Activated CD4-positive, alpha-beta memory T cell treated with anti-CD3 and anti-CD28 coated beads for 36 hours (primary cell): ENCODE measurements at places on chromosomes 16 and 17.

DNA sequence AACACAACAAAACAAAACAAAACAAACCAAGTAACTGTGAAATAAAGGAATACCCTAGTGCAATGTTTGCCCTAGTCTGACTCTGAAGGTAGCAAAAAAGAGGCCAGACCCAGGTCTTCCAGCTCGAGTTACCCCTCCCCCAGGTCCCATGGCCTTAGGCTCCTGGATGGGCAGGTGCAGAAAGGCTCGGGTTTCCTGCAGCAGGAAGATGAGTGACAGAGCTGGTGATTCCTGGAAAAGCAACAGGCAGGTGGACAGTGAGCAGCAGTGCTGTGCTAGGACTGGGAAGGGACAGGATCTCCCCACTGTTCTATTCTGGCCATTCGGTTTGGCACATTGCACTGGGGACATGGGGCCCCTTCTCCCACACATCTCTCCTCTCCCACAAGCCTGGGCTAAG, 42.9 kb upstream of the MRTFB start:
- no peak overlapping the region for H3K27ac ChIP-seq
- DNase-seq, result no peak
- no peaks in the 10 kb centered on the region for H3K4me1 ChIP-seq

DNA sequence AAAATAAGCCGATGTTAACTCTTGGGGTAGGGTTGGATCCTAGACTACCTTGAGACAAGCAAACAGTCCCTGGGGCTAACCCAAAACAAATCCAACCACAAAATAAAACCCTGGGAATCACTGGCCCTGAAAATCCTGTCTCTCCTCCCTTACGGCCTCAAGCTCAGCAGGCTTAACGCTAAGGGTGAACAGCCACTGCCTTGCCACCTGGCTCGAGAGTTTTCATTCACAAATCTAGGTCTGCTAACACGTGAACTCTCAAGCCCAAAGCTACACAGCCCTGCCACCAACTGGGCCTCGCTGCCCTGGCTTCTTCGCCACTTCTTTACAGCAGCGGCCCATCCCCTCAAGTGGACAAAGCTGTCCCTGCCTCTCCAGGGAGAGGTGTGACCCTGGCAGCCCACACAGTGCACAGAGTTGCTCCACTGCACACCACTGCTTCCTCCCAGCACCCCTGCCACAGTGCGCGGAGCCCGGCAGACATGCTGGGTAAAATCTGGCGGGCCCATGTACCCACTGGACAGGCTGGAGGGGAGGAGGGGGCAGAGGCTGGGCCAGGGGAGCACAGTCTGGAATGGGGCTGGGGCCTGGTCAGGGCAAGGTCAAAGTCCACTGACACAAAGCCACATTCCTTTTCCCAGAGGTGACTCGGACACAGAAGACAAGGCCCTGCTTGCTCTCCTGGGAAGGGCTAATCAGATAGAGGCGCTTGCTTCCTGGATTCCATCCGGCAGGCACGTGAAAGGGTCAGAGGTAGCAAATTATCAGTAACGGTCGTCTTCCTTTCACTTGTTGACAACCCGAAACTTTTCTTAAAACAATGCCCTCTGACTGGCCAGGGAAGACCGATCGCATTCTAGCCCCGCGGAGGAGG, 996 bp downstream of the PCYT2 start:
- H3K4me3 ChIP-seq, result peak overlapping the region; percentile 85
- H3K27ac ChIP-seq, result no peak overlapping the region
- peaks cover 4% of the 10 kb centered on the region for H3K4me1 ChIP-seq

DNA sequence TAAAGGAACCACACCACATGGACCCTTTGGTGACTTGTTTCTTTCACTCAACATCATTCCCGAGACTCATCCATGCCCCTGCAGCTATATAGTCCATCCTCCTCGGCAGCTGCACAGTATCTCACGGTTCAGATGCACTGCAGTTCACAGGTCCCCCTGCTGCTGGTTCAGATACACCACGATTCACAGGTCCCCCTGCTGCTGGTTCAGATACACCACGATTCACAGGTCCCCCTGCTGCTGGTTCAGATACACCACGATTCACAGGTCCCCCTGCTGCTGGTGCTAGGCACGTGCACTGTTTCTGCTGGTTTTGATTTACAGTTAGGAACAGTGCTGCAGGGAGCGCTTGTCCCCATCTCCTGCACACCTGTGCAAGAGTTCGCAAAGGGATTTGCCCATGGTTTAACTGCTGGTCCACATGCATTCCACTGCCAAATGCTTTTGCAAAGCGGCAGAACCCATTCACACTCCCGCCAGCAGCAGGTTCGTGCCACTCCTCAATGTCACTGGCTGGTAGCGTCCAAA, 3.8 kb downstream of the HSDL1 start:
- DNase-seq, result no peak
- no peak overlapping the region for H3K27ac ChIP-seq
- no peaks in the 10 kb centered on the region for H3K27me3 ChIP-seq
- H3K4me1 ChIP-seq, result peaks cover 43% of the 10 kb centered on the region
- no peaks in the 10 kb centered on the region for H3K36me3 ChIP-seq
- no peak overlapping the region for H3K4me3 ChIP-seq

DNA sequence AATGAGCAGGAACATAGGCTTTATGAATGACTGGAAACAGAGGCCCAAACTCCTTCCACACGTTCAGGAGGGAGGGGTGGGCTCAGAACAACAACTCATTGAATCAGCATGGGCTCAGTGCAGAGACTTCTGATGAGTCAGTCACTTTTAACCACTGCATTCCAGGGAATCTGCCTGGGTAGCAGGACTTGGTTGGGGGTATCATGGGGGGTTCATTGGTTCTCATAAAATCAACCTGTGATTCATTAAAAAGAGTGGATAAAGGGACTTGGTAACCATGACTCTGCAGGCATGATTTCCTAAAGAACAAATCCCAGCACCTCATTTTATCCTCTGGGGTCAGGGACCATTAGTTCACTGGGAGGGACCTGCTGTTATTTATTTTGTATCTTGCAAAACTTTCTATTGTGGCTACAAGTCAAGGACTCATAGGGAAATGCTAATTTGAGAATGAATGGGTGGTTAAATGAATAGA, 13.8 kb downstream of the ITGB3 start:
- H3K27me3 ChIP-seq, result peaks cover 7% of the 10 kb centered on the region
- no peak for DNase-seq
- no peak overlapping the region for H3K4me3 ChIP-seq
- H3K36me3 ChIP-seq, result peaks cover 3% of the 10 kb centered on the region
- H3K27ac ChIP-seq, result no peak overlapping the region

DNA sequence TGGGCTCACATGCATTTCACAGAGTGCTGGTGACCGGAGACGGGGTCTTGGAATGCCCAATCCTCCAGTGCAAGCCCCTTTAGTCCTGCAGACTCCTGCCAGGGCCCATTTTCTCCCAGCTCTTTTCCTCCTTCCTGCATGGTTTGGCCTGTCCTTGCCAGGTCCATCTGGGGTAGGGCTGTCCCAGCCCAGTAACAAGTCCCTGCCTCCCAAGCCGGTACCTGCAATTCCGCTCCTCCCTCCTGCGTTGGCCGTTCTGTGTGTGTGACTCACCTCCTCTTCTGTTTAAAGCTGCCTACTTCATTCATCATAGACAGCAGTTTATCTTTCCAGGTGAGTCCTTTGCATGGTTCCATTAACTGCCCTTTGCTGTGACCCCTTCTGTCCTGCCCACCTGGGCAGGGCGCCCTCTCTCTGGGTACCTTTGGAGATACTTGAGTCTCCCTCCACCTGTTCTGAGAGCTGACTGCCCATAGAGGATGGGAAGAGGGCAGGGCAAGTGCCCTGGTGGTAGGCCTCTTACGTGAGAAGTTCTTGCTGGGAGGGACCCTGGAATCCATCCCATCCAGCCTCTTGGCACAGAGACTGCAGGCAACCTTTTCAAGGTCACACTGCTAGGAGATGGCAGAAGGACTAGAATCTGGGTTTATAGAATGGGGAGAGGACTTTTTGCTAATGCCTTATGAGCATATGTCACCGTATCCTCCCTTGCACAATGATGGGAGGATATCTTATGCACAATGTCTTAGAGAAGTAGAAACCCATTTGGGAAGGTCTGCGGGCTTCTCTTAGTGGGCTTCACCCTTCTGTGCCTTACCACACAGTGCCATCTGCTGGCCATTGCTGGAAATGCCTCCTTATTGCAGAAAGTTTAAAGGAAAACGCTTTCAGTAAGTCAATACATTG, 29.7 kb upstream of the LGALS9 start:
- H3K4me3 ChIP-seq, result no peak overlapping the region
- peaks cover 36% of the 10 kb centered on the region for H3K36me3 ChIP-seq
- H3K4me1 ChIP-seq, result peaks cover 4% of the 10 kb centered on the region
- no peaks in the 10 kb centered on the region for H3K27me3 ChIP-seq
- DNase-seq, result peak; percentile 86
- no peak overlapping the region for H3K27ac ChIP-seq

DNA sequence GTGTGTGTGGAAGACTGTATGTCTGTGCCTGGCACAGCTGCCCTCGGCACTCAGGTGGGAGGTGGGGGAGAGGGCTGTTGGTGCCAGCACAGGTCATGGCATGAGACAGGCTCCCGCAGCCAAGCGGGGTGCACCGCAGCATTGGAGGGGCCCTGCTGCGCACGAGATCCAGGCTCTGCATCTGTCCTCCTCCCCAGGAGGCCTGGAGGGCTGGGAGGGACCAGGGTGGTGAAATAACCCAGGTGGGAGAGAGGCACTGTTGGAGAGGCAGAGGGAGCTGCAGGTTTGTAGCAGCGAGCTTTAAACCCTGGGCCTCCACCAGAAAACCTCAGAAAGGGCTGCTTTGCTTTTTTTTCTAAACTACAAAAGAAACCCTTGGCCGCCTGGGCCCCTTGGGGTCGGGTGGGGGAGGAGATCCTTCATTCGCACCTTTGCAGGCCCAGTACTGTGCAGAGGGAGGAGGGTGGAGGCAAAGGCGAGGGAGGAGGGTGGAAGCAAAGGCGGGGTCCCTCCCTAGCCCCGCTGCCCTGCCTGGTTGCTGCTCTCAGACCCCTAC, 241.7 kb downstream of the SEC14L1 start:
- peaks cover 84% of the 10 kb centered on the region for H3K4me1 ChIP-seq
- peak; percentile 68 for DNase-seq
- no peaks in the 10 kb centered on the region for H3K27me3 ChIP-seq
- H3K27ac ChIP-seq, result peak overlapping the region; percentile 50
- H3K4me3 ChIP-seq, result peak overlapping the region; percentile 38
- H3K36me3 ChIP-seq, result no peaks in the 10 kb centered on the region

DNA sequence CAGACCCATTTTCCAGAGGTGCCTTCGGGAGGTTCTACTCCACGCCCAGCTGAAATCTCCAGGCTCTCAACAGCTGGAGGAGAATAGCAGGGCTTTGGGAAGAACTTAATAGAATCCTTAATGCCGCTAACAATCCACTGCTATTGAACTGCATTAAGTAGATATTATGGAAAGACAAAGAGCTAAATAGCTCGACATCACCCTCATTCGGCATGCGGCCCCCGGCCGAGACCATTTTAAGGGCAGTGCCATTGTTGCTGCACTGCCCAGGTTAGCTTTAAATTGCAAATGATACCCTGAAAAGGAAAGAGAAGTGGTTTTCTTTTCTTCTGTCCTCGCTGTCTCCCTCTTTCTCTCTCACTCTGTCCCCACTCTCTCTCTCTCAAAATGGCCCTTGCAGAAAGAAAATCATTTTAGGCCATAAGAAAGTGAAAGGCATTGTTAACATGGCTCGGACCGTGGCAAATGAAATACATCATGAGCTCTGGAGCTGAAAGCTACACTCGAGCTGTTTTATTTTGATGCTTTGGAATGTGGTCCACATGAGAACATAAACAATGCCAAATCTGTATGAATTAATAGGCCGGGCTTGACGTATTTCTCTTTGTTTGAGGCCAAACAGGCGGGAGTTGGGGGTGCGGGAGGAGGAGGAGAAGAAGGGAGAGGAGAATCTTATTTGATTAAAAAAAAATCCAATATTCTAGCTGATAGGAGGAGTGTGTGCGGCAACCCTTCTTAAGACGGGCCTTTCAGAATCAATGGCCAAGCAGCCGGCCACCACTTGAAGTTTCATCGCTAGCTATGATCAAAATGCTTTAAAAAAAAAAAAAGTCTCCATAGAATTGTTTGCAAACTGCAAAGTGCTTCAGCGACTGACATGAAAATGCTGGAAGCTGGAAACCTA, 298.8 kb upstream of the IRX3 start:
- no peak for DNase-seq
- no peak overlapping the region for H3K4me3 ChIP-seq
- no peaks in the 10 kb centered on the region for H3K36me3 ChIP-seq
- H3K27me3 ChIP-seq, result peaks cover 1% of the 10 kb centered on the region

GRCh38 chr17:49277638-49278037, 47.1 kb upstream of the PHOSPHO1 start:
- H3K27me3 ChIP-seq, result no peaks in the 10 kb centered on the region
- no peaks in the 10 kb centered on the region for H3K36me3 ChIP-seq
- DNase-seq, result no peak
- H3K27ac ChIP-seq, result no peak overlapping the region

- no peaks in the 10 kb centered on the region for H3K27me3 ChIP-seq
- H3K27ac ChIP-seq, result no peak overlapping the region
- DNase-seq, result no peak
- no peaks in the 10 kb centered on the region for H3K36me3 ChIP-seq
- H3K4me3 ChIP-seq, result no peak overlapping the region
Observed at GRCh38 chr16:62831235-62831850, 795.1 kb upstream of the CDH8 start.

- H3K27ac ChIP-seq, result no peak overlapping the region
- no peak for DNase-seq
- no peaks in the 10 kb centered on the region for H3K36me3 ChIP-seq
- peaks cover 23% of the 10 kb centered on the region for H3K27me3 ChIP-seq
- no peak overlapping the region for H3K4me3 ChIP-seq
- H3K4me1 ChIP-seq, result no peaks in the 10 kb centered on the region
Observed at GRCh38 chr17:50240851-50241250, 33.4 kb upstream of the TMEM92 start.

- H3K27me3 ChIP-seq, result peaks cover 8% of the 10 kb centered on the region
- no peak for DNase-seq
- H3K27ac ChIP-seq, result no peak overlapping the region
Observed at GRCh38 chr17:79033741-79034501, 10.0 kb downstream of the C1QTNF1 start.

- no peaks in the 10 kb centered on the region for H3K36me3 ChIP-seq
- H3K27me3 ChIP-seq, result peaks cover 7% of the 10 kb centered on the region
- DNase-seq, result no peak
- H3K27ac ChIP-seq, result no peak overlapping the region
Observed at GRCh38 chr17:44995436-44996001, 27.4 kb upstream of the C1QL1 start.

DNA sequence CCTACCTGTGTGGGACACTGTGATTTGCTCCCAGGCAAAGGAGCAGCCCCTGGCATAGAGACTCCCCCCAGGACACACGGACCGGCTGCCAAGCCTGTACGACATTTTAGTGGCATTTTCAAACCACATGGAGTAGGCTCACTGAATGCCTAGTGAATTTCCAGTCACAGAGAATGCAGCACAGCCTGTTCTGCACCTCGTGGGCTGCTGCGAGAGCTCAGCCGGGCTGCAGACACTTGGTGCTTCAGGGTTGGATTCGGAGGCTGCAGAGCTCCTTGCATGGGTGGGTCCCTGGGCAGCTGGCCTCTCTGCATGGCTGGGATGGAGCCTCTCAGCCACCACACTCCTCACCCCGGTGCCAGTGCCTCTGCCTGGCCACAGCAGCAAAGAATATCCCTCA, 51.2 kb upstream of the HNF1B start:
- H3K36me3 ChIP-seq, result no peaks in the 10 kb centered on the region
- H3K27me3 ChIP-seq, result peaks cover 10% of the 10 kb centered on the region
- H3K4me1 ChIP-seq, result no peaks in the 10 kb centered on the region
- DNase-seq, result no peak
- H3K27ac ChIP-seq, result no peak overlapping the region
- no peak overlapping the region for H3K4me3 ChIP-seq

- H3K27me3 ChIP-seq, result peaks cover 8% of the 10 kb centered on the region
- peaks cover 34% of the 10 kb centered on the region for H3K4me1 ChIP-seq
- DNase-seq, result no peak
Observed at GRCh38 chr17:17412326-17412725, 64.5 kb upstream of the MED9 start.
